ENCODE measurements at places on chromosomes 16 and 17.

GRCh38 chr16:51382211-51382610 is 231.1 kb upstream of the SALL1 start:
- no peak for DNase-seq

DNA sequence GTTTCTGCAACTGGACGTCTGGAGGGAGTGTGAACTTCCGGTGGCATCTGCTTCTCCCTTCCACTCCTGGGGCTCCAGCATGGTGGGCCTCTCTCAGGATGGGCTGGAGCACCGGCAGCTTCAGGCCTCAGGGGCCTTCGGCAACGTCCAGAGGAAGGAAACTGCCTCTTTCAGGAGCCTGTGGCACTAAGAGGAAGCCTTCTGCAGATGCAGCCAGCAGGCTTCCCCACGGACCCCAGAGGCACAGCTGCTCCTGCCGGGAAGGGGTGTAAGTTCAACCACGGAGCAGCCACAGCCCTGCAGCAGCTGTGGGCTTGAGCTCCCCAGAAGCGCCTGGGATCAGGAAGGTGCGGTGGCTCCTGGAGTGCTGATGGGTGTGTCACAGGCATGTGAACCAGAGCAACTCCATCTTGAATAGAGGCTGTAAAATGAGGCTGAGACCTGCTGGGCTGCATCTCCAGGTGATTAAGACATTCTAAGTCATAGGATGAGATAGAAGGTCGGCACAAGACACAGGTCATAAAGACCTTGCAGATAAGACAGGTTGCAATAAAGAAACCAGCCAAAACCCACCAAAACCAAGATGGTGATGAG is 50.8 kb upstream of the KLHDC4 start:
- DNase-seq, result no peak

GRCh38 chr16:12703935-12704334 is 99.8 kb downstream of the CPPED1 start:
- DNase-seq, result no peak

DNA sequence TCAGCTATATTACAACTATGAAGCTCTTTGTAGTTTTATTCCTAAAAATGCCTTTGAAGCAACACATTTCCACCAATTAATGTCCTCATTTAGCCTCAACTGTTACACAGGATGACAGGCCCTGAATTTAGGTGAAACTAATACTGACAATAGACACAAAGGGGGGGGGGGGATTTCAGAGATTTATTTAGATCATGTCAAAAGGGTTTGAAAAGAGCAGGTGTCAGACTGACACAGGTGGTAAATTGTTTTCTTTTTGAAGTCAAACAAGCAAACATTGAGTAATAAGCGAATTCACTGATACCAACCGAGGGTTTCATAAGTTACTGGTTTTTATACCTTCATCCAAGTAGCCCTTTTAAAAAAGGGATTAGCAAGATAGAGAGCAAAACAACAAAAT is 40.8 kb downstream of the KANSL1 start:
- peak; percentile 83 for DNase-seq

GRCh38 chr17:80284631-80285030 is 24.0 kb downstream of the RNF213 start:
- peak; percentile 49 for DNase-seq

GRCh38 chr17:34723875-34724274 is 144.5 kb downstream of the TMEM132E start:
- DNase-seq, result peak; percentile 53

DNA sequence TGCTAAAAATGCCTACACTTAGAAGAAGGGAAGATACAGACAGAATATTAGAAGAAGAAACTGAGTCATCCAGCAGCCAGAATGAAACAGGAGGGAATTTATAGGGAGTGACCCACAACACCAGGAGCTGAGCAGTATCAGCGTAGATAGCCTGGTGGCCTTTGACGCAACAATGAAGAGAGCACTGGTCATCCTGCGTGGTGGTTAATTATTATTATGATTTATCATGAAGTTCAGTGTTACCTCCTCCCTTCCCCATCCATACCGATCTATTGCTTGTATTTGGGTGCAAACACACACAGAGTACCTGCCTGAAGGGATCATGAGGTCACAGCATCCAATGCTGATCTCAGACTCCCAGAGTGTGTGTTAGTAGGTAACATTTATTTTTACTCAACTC is 38.5 kb downstream of the ERCC4 start:
- DNase-seq, result no peak

- DNase-seq, result no peak
Observed at GRCh38 chr16:47979164-47979520, 176.7 kb downstream of the ABCC12 start.

GRCh38 chr16:73006026-73006425 is 41.9 kb downstream of the ZFHX3 start:
- DNase-seq, result no peak

DNA sequence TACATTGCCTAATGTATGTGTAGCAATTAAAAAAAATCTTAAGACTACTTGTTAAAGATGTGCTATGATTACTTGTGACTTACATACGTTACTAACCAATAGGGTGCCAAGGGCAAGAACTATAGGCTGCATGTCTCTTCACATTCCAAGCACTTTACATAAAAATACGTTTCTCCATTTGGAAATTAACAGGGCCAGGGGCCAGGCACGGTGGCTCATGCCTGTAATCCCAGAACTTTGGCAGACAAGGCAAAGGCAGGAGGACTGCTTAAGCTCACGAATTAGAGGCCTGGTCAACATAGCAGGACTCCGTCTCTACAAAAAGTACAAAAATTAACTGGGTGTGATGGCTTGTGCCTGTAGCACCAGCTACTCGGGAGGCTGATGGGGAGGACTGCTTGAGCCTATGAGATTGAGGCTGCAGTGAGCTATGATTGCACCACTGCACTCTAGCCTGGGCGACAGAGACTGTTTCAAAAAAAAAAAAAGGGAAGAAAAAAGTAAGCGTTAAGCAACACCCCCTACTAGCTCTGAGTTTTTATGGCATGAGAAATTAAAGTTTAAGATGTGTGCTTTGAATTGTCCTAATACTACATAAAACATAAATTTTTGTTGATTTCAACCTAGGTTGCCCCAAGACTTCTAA is 12.3 kb downstream of the PSMD12 start:
- DNase-seq, result no peak

GRCh38 chr17:36679815-36680467 is 78.6 kb downstream of the MRM1 start:
- DNase-seq, result no peak

- no peak for DNase-seq
Observed at GRCh38 chr17:66468241-66469087, 166.1 kb downstream of the PRKCA start.

GRCh38 chr17:7313088-7313889 is 1.9 kb downstream of the GPS2 start:
- no peak for DNase-seq

GRCh38 chr17:48634493-48635208 is 8.5 kb upstream of the HOXB9 start:
- DNase-seq, result no peak

DNA sequence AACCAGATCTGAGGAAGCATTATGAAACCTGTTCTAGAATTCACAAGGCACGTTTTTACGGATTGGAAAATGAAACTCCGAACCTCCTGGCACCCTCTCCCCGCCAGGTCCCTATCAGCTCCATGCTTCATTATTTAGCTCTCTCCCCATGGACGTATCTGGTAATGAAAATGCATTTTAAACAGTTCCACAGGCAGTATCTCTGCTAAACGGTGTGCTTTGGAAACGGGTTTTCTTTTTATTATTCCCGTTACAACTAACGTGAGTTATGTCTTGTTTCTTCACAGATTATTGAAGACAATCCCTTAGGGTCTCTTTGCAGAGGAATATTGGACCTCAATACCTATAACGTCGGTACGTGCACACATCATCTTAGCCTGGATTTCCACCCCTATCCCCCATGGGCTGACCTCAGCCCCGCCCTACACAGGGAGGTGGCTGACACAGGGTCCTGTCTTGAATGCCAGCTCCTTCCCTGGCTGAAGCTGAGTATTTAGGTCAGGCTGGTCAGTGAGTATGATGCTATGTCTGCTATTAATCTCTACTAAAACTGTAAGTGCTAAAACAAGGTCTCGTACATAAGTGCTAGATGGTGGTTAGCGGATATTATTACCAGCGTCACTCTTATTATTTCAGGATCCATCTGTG is 82.9 kb downstream of the SDR42E1 start:
- no peak for DNase-seq

- no peak for DNase-seq
Observed at GRCh38 chr16:55909876-55910275, 34.7 kb upstream of the CES5A start.

DNA sequence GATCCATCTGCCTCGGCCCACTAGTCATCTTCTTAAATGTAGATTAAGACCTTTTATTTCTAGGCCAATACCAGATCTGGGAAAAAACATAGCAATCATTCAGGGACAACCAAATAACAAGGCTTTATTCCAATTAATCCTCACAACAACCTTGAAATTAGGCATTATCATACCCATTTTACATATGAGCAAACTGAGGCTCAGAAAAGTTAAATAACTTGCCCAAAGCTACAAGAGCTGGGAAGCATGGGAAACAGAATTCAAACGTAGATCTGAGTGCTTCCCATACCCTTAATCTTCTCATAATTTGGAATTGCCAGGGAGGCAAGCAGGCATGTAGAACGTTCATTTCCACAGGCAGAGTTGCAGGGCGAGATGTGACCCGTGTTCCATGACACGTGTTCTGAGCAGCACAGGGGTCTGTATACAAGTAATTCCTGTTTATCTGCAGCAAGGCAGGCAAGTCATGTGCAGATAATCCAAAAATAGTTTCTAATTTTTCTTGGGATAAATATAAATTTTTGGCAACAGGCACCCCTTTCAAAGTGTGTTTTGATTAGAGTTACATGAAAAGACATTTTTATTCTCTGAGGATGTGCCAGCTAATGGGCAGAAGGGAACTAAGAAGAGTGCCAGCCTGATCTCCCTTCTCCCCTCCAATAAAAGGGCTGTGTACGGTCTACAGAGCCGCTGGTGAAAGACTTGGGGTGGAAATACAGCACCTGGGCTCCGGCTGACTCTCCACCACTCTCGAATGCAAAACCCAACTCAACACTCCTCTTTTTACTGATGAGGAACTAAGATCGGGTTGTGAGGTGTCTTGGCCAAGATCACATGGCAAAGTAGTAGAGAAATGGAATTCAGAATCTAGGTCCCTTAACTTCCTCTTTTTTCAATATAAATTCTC is 27.7 kb upstream of the MYOCD start:
- DNase-seq, result no peak

DNA sequence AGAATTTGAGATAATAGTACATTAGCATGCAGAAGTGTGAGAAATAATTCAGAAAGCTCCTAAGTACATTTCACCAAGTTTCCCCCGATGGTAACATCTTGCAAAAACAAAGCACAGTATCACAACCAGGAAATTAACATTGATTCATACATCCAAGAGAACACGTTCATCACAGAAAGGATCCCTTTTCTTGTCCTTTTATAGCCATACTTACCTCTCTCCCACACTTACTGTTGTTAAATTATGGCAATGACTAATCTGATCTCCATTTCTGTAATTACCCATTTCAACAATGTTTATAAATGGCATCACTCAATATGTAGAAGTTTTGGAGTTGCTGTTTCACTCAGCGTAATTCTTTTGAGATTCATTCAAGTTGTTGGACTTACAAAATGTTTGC is 1260.0 kb downstream of the CDH8 start:
- no peak for DNase-seq

GRCh38 chr16:80023865-80024264 is 423.3 kb upstream of the MAF start:
- DNase-seq, result no peak

- peak; percentile 94 for DNase-seq
Observed at GRCh38 chr17:38605841-38606645, at the start of gene SRCIN1. Gene SRCIN1 (minus strand): TSS chr17:38605952. CDS start chr17:38605705, 247 bp downstream.

DNA sequence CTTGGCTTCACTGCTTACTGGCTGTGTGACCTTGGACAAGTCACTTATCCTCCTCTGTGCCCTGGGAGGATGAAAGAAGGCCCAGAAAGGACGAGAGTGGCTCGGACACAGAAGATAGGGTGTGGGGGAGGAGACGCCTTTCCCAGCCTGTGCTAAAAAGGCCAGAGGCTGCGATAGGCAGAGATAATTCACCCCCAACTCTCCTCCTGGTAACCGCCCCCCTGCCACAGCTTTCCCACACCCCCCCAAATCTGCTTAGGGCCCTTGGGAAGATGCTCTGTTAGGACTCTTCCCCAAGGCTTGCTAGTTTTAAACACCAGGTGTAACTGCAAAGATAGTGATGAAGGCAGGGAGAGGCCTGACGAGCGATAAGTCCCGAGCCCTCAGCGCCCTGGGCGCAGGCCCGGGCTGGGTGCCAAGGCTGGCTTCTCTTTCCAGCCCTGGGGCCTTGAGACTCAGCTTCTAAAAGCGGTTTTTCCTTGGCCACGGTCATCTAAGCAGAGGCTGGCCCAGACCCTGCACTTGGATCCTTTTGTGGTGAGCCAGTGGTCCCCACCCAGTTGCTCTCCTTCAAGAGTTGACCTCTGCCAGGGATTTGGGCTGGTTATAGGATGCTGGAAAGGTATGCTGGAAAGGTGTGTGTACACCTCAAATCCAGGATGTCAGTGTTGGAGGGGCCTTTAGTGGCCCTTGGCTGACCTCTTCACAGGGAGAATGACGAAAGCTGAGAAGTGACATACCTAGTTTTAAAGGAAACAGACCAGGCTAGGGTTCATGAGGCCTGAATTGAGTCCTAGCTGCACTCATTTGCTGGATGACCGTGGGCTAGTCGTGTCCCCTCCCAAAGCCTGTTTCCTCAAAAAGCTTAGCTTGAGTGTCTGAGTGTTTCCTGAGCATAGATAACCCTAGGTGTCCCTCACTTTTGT is 3.4 kb upstream of the PPP1R9B start:
- no peak for DNase-seq

DNA sequence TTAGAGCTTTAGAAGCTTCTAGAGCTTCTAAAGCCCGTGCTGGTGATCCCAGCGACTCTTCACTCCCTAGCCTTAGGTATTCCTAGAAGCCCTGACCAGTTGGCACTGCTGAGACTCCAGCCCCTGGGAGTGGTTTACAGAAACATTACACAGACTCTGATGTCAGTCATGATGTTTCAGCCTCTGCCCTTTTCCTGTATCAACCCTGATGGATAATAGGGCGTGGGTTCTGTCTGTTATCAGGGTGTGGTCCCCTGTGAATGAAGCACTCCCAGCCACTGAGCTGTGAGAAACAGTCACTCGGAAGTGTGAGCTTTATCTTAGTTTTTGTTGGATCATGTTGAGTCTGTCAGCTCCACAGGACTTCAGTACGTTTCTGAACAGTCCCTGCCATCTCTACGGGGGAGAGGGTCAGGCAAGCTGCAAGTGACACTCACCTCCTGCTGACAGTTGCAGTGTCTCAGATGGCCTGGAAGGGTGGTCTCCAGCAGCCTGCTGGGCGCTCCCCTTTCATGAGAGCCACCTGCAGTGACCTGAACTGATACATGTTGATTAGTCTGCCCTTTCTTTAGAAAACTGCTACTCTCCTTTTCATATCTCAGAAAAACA is 12.8 kb downstream of the GOSR2 start:
- DNase-seq, result no peak

Measured in NCI-H69 (cell line).